ENCODE measurements at places on chromosomes 5 and 9.

GRCh38 chr9:18947892-18948339 lies 85.1 kb downstream of the SAXO1 start:
- peak; percentile 52 for DNase-seq

DNA sequence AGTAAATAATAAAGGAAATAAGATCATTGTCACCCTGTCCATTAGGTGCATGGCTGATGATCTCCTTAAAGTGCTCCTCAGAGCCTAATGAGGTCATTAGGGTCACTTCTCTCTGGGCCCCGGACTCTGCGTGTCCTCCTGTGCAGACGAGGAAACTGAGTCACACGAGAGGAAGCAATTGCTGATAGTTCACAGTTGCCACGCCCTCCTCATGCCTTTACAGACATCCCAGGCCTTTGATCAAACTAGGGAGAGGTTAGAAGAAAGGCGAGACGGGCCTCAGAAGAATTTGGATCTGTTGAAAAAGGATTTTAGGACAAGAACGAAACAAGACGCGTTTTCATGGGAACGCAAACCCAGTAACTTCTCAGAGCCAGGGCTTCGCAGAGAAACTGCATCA lies 32.0 kb upstream of the MSX2 start:
- no peak for DNase-seq

- no peak for DNase-seq
Observed at GRCh38 chr5:5014586-5015235, 125.4 kb upstream of the ADAMTS16 start.

- no peak for DNase-seq
Observed at GRCh38 chr9:135516132-135516860, 4.9 kb upstream of the LCN1 start.

GRCh38 chr5:144125163-144125726 lies 45.2 kb downstream of the YIPF5 start:
- DNase-seq: no peak

- no peak for DNase-seq
Observed at GRCh38 chr9:123111427-123112014, 78.1 kb downstream of the GPR21 start.

- no peak for DNase-seq
Observed at GRCh38 chr5:170746075-170746960, 37.2 kb upstream of the GABRP start.

GRCh38 chr9:98584059-98584458 lies 124.7 kb downstream of the GABBR2 start:
- no peak for DNase-seq

- no peak for DNase-seq
Observed at GRCh38 chr5:114883675-114884074, 286.0 kb downstream of the TRIM36 start.

DNA sequence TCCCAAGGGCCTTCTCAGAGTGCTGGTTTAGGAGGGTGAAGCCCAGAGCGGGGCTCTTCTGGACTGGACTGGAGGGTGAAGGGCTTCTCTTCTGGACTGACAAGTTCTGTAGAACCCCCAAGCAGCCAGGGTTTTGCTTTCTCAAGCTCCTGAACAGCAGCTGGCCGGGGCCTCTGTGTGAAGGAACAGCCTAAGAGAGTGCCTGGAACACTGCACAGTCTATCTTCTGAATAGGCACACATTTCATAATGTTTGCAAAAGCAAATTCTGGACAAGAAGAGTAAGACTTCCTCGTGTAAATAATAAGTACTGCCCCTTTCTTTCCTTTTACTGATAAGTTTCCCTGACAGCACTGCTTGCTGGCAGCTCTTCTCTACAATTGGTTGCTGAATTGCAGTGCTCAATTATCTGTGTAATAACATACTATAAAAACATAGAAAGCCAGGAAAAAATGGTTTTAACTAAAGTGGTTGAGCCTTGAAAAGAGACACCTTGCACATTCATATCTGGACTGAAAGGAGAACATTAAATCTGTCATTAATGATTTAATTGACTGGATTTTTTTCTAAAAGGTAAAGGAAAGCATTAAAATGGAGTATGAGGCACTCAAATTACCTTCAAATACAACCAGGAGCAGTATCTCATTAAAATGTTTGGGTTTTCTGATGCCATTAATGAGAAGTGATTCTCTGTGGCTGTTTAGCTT lies 20.5 kb downstream of the MAST4 start:
- DNase-seq: no peak

- DNase-seq: no peak
Observed at GRCh38 chr5:151492729-151493128, 45.3 kb downstream of the SLC36A1 start.

DNA sequence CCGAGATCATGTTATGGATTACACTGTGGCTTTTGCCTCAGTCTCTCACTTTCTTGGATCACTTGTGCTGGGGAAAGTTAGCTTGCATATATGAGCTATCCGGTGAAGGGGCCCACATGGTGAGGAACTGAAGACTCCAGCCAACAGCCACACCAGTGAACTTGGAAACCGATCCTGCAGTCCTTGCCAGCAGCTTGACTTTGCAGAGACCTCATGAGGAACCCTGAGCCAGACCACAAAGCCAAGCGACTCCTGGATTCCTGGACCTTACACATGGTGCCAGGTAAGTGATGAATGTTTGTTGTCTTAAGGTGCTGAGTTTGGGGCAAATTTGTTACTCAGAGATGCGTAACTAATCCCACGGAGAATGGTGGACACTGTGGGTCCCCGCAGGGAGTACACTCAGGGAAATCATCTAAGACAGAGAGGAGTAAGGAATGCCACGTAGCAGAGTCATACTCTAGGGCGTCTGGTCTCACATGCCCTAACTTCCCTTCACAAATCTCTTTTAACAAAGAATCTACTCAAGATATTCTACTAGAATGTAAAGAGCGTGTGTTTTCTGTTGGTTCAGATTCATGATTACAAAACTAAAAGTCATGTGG lies 76.5 kb upstream of the PJA2 start:
- DNase-seq: no peak

DNA sequence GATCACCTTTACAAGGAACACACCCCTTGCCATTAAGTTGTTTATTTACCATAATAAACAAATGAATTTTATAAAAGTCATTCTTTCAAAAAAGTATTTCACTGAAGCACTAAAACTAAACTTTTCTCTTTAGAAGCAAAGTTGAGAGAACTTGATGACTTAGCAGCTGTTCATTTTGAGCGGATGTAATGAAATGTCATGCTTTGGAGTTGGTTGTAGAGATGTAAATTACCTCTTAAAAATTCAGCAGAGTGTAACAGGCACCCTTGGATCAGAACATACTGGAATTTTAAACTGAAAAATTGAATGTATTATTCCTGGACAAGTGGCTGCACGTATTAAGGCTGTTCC lies 617.2 kb downstream of the PDE4D start:
- DNase-seq: no peak

- no peak for DNase-seq
Observed at GRCh38 chr9:131669269-131670157, 70.4 kb downstream of the RAPGEF1 start.

DNA sequence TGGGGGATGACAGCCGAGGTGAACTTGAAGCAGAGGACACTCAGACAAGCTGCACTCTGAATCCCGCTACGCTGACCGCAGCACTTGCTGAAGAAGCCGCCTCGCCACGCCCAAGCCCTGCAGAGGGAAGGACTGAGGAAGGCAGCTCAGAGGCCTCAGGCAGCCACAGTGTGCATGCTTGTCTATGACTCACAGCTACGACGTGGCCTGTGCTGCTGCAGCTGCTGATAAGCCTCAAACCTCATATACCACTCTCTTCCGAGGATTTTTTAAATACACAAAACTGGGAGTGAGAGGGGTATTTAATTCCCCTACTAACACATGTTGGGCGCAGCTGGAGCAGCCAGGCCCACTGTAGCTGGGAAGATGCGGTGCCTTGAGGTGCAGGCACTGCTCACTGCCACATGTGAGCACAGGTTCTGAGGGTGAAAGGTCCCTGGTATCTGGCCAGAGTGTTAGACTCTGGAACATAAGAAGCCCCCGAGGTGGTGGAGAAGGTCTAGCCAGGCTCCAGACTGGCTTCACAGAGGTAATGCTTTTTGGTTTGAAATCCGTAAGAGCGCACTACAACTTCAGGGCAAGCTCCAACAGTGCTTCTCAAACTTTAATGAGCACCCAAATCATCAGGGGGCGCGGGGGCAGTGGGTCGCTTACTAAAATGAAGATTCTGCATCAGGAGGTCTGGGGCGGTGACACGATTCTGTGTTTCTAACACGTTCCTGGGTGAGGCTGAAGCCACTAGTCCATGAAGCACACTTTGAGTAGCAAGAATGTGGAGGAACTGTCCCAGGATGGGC lies 196.8 kb downstream of the AUH start:
- peak; percentile 20 for DNase-seq

GRCh38 chr9:77843076-77843870 lies 188.3 kb downstream of the GNAQ start:
- no peak for DNase-seq

DNA sequence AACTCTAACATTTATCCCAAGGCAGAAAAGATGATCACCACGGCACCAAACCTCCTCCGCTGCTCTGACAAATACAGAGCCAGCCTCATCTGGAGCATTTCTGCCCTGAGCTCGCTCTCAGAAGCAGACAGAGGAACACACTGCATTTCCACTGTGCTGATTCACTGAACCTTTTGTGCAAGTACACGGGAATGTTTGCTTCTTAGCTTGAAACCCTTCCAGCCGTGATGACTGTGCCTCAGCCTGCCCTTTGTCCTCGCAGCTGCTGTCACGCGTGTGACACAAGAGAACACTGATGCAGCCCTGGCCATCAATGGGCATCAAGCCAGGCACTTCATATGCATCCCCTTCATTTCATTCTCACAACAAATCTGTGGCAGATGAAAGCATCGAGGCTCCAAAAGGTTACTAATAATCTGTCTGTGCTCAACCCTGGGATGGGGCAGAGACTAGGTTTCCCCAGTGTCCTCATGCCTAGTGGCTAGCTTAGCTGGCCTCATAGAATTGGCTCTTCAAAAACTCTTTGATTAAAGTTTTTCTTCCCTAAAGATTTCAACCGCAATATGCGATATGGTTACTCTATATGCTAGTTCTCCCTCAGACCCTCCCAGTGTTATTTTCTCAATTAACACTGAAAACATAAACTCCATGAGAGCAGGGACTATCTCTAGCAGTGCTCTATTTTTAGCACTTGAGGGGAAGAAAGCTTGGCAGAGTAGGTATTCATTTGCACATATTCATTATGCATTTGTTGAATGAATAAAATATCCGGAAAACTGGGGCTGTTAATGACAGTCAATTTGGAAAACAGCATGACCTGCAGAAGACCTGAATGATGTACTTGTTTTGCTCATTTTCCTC lies 7.3 kb downstream of the CDC14B start:
- no peak for DNase-seq

DNA sequence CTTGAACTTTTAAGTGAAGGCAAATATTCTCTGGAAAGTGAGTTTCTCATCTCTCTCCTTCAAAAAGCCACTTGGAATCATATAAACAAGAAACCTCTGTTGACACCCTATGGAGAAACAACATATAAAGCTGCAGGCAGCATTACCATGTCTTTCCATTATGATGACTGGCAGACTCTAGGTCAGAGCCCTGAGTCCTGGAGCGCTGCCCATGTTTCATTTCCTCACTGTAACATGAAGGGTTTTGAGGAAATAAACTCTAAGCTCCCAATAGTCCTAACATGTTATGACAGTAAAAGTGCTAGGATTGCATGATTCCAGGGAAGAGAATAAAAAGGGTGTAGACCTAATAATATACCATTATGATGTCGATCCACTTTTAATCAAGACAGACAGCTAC lies 220.6 kb downstream of the CTNND2 start:
- no peak for DNase-seq

DNA sequence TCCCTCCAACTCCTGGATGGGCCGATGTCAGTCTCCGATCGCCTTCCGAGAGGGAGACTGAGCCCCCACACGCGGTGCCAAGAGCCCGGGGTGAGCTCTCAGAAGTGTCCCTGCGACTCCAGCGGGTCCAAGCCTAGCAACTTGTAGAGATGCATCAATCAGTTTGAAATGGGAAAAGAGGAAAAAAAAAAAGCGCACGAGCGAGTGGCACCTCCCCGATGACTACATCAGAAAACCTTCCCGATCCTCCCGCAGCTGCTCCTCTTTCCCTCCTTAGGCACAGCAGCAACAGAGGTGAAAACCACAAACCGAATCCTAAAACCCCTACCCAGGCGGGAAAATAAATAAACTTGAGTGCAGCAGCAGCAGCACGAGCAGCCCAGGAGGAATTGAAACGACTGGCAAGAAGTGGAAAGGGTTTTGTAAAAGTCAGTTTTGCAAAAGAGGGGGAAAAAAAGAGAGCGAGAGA lies 1.0 kb upstream of the EFNA5 start:
- peak; percentile 38 for DNase-seq

- DNase-seq: no peak
Observed at GRCh38 chr9:99876190-99876589, 30.3 kb upstream of the STX17 start.

- no peak for DNase-seq
Observed at GRCh38 chr9:125521462-125522327, 185.3 kb downstream of the MAPKAP1 start.

GRCh38 chr9:33393581-33393980 lies 8.8 kb downstream of the AQP7 start:
- DNase-seq: no peak

GRCh38 chr5:3598769-3599211 lies 3.2 kb downstream of the IRX1 start:
- DNase-seq: no peak

DNA sequence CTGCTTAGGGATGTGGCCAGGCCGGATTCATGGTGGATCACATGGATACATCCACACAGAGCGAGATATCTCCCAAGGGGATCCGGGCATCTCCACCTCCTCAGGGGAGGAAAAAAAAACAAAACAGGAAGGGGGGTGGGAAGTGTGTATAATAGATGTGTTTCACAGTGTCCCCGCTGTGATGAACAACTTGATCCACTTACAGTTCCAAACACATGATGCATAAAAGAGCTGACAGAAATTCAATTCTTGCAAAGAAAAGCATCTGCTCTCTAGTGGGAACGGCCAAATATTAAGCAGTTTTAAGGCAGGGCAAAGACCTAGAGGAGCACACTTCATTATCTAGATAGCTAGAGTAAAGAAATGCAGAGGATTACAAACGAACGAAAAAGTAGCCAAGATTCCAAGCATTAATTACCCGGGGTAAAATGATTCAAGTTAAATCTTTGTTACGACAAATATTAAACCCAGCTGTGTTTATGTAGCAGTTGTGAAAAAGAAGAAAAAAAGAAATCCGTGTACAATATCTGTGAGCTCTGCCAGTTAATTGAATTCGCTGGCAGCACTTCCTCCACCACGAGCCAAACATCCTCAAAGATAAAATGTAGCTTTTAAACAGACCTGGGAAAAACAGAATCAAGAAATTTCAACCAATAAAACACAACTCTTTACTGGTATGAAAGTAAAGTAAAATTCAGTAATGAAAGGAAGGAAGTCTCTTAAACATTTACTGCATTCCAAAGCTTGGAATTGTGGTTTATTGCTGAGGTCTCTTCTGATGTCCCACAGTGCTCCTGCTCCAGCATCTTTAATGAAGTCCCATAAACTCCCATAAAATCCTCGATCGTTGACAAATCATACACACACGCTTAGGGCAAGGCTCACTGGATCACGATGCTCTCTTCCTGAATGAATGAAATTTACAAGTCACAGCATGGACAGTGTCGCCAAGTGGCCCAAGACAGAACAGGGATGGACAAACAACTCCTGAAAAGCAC lies 213.0 kb downstream of the CRB2 start:
- DNase-seq: no peak

Measured in HEK293T (cell line).